ENCODE measurements at places on chromosomes 2 and 18.

GRCh38 chr2:235690809-235691450, 197.1 kb downstream of the AGAP1 start:
- peak; percentile 14 for DNase-seq

DNA sequence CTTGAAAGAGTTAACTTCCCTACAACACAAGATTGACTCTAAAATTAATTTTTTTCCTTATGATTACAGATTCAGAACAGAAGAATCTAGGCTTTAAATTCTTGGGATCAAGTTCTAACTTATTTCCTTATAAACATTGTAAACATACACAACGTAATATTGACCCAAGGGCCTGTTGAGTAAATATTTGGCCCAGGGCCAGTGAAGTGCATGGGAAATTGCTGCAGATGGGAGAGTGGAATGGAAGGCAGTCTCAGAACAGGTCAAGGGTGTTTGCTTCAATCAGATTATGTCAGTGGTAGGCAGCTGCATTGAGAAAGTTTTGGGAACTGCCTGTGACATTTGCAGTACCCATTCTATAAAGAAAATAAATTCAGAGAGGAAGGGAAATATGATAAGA, 137.6 kb downstream of the MYO1B start:
- no peak for DNase-seq

DNA sequence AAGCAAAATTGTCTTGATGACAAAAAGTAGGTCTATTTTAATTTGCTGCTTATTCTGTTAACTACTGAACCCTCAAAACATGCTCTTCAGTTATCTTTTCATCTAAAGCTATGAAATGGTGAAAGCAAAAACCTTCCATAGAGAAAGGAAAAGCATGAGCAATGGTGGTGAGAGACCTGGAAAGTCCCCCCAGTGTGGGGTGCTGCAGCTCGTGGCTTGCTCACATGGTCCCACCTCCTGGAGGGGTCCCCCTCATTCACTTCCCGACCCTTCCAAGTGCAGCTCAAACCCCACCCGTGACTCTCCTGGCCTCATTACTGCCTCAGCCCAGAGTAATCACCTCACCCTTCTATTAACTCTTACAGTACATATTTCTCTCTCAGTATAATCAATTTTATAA, 301.8 kb upstream of the HNRNPA3 start:
- no peak for DNase-seq

DNA sequence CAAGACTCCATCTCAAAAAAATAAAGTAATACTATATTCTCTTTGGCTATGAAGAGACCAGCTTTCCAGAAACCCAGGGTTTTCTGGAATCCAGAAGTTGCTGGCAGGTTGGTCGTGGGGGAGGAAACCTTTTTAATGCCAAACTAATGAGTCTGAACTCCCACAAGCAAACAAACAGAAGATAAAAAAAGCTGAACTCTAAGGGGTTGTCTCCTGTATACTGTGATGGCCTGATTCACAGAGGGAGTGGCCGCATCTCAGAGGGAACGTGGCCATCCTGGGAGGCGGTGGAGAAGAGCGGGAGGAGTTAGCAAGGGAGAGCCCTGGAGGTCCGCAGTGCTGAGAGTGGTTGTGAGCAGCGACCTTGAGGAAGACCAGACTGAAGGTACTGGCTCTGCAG, 36.1 kb downstream of the LIMS1 start:
- no peak for DNase-seq

DNA sequence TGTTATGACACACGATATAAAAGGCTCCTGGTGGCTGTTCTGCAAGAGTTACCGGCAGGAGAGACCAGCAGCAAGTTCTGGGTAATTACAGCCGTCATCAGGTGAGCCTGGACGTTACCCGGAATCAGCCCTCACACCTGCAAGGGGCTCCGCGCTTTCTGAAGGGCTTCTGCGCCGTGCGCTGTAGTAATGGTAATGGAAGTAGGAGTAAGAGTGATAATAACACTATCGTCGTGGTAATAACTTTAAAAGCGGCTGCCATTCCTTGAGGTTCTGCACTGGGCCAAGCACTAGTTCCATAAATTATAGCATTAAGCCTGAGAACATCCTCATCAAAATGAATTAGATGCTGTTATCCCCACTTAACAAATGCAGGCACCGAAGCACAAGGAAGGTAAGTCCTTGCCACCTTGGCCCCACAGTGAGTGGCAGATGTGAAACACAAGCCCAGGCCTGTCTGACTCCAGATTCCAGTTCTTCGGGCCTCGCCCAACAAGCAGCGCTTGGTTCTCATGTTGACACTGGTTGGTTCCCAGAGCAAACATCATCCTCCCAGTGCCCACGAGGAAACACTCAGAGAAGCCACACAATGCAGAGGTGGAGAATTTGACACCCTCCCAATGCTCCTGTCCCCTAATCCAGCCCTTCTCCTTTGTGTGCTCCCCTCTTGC, 205.2 kb downstream of the EIPR1 start:
- DNase-seq = no peak

GRCh38 chr2:72349016-72349415, 201.4 kb upstream of the CYP26B1 start:
- no peak for DNase-seq

DNA sequence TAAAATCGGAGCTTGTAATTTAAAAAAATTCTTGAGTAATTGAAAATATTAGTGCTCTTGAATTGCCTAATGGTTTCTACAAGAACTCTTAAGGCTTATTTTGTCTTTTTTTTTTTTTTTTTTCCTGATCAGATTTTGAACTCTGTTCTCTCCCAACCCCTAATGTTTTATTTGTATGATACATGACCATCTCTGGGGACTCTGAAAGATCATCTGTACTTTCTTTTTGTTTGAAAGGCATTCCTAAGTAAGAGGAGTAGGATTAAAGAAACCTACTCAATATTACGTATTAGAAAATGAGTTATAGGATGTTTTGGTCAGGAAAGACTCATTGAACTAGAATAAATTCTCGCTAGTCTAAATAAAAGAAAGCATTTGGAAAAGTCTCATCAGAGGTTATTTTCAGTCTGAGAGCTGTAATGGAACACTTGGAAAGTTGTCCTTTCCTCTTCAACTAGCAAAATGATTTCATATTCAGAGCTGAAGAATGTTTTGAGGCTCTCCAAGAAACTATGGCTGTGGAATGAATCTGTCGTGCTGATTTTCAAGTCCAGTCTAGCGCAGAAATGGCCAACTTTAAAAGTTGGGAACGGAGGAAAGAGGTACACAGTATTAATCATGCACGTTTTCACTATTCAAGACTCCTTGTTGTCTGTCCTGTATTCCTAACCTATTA, 182.7 kb downstream of the PRPF40A start:
- DNase-seq = no peak

Data from glutamatergic neuron (in vitro differentiated cells).